ENCODE measurements at places on chromosomes 1 and 21.

- no peak for DNase-seq
Observed at GRCh38 chr1:248596615-248597014, 885 bp downstream of the OR2T10 start.

DNA sequence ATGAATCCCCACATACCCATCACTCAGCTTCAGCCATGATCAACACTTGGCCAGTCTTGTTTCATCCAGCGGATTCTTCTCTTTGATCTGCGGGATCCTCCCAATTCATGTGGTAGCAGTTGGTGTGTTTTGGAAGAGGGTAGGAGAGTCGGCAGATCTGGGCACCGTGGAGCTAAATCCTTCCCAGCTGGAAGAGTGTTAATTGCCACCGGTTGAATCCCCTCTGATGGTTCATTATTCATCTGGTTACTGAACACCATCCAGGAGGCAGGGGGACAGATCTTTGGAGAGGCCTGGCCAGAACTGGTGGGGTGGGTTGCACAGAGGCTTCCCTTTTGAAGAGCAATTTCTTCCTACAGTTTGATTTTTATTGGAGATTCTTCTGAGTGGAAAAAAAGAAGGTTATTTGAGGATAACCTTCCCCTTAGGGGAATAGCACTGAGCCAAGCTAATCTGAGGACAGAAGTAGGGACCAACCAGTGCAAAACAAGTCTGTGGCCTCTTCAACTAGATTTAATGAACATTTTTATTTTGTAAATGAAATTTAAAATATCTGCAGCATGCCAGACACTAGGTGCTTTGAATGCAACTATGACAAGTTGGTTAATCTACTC, 8.1 kb downstream of the NFASC start:
- no peak for DNase-seq

DNA sequence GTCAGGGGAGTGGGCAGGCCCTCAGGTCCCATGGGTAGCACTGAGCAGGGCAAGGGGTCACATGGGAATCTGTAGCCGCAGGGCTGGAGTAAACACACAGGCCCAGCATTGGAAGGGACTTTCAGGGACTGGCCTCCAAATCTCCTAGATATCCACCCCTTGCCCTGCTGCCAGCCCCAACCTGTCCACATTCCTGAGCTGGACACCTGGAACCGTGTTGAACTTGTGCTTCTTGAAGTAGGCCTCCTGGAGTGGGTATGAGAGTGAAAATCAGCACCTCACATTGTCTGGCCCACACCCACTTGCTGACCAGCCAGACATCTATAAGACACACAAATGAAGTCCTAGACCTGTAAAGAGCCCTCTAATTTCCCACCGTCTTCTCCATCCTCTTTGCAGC, 7.7 kb downstream of the POMGNT1 start:
- DNase-seq, result no peak

DNA sequence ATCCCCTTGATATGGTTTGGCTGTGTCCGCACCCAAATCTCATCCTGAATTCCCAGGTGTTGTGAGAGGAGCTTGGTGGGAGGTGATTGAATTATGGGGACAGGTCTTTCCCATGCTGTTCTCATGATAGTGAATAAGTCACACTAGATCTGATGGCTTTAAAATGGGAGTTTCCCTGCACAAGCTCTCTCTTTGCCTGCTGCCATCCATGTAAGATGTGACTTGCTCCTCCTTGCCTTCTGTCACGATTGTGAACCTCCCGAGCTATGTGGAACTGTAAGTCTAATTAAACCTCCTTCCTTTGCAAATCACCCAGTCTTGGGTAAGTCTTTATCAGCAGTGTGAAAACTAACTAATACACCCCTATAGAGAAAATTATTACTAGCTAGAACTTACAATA, 959.5 kb upstream of the ADGRL2 start:
- no peak for DNase-seq

GRCh38 chr1:179014123-179014522, 11.6 kb upstream of the FAM20B start:
- DNase-seq, result no peak
